ENCODE measurements at places on chromosomes 4 and X.

DNA sequence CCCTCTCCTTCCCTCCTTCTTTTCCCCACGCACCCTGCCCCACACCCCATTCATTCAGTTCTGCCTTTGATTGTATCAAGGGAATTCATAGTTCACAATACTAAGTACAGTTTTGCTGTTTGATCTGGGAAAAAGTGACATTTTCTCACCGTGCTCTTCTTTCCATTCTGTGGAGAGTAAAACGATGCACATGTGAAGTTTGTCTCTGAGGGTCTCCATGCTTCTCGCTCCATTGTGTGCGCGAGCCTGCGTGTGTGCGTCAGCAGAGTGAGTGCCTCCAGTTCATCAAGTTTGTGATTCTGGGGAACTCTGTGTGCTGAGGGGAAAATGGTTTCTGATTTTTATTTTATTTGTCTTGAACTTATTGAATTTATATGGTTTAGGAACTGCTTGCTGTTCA, 1.9 kb downstream of the STK26 start:
- DNase-seq = no peak

GRCh38 chr4:123619326-123619725, 222.7 kb downstream of the SPRY1 start:
- DNase-seq = no peak

DNA sequence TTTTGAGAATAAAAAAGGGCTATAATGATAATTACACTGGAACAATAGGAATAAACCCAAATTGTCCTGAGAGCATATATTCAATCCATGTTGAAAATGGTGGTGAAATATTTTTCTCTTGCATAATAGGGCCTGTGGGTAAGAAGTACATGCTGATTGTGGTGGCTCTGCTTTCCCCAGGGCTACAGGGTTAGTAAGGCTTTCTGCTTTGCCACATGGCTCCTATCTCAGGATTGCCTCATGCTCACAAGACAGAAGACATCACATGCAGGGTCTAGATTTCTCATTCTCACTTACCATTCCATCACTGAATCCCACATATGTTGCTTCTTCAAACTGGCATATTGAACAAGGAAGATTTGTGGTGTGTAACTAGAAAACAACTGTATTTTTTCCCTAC, 12.4 kb upstream of the VEGFC start:
- no peak for DNase-seq

GRCh38 chr4:112519689-112520597, 4.0 kb upstream of the NEUROG2 start:
- no peak for DNase-seq

- peak; percentile 27 for DNase-seq
These were observed 7.0 kb upstream of the ATP6AP2 start for GRCh38 chrX:40573763-40574162.

DNA sequence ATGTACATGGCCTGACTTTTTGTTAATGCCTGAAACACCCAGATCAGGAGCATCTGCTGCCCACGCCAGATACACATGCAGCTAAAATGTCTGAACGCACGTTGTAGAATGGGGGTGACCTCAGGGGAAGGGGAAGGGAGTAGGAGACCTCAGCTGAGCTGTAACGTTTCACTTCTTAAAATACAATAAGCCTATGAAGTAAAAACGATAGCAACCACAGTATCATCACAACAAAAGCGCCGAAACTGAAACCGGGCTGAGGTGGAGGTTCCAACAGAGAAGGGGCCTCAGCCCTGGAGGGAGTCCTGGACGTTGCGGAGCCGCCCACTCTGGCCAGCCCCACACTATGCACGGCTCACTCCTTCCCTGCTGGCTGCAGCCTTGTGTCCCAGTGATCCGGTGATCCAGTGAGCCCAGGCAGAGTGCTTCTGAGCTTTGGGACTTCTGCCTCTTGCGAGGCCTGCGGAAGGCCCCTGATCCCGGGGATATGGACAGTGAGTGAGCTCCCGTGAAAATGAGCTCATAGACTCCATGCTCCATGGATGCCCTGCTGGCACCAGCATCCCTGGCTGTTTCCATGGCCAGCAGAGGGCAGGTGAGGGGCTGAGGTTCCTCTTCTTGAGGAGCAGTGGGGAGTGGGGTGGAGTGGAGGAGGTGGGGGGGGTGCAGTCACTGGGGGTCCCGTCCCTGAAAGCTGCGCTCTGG, 52.0 kb downstream of the HMX1 start:
- no peak for DNase-seq

GRCh38 chrX:10011991-10012390, 44.8 kb downstream of the CLDN34 start:
- no peak for DNase-seq

DNA sequence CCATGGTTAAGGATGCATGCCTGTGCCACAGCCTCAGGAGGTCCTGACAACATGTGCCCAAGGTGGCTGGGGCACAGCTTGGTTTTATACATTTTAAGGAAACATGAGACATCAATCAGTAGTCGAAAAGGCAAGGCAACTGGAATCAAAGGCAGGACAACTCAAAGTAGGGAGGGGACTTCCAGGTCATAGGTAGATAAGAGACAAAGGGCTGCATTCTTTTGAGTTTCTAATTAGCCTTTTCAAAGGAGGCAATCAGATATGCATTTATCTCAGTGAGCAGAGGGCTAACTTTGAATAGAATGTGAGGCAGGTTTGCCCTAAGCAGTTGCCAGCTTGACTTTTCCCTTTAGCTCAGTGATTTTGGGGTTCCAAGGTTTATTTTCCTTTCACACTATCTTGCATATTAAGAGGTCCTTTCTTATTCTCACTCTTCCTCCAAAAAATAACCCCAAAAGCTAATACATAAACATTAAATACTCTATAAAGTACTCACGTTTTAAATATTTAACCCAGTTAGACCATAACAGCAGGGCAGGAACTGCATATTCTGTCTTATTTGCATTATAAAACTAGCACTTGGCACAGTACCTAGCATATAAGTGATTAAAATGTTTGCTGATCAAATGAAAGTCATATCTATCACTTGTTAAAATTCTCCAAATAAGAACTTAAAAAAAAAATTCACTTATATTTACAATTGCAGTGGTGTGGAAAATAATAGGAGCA, 36.3 kb upstream of the UGT8 start:
- no peak for DNase-seq

GRCh38 chrX:19824603-19825002, 62.8 kb downstream of the SH3KBP1 start:
- no peak for DNase-seq

DNA sequence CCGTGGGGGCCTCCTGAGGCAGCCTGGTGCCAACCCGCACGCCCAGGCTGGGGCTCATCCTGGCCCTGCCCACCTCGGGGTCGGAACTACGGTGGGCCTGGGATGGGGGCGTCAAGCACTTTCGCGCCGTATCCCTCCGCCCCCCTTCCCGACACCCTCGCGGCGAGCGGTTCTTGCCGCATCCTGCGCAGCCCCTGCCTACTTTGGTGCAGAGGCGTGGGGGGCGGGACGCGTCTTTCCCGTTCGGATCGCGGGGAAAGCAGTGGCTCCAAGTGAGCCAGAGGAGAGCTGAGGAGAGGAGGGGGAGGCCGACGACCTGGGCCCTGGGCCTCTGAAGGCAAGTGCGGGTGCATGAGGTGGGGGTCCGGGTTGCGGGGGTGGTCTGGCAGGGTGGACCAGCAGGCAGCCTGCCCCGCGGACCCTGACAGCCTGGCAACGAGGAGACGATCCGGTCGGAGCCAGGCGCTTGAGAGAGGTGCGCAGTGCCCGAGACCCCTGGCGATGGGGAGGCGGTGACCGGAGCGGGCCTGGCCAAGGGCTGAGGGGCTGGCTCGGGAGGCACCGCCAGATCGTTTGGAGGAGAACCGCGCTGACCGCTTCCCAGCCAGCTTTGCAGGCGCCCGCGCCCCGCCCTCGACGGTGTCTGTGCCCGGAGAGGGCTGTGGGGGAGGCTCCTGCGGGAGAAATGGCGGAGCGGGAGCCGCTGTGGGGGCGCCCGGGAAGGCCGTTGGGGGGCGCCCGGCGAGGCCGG, at the start of gene GPRASP2:
Gene GPRASP2 (plus strand): TSS at position 233 of the 751 bp plus-strand sequence. CDS start 2,422 bp downstream, outside the sequence.
- DNase-seq = peak; percentile 1

- DNase-seq = no peak
These were observed 30.8 kb upstream of the LRBA start for GRCh38 chr4:151045907-151046306.

DNA sequence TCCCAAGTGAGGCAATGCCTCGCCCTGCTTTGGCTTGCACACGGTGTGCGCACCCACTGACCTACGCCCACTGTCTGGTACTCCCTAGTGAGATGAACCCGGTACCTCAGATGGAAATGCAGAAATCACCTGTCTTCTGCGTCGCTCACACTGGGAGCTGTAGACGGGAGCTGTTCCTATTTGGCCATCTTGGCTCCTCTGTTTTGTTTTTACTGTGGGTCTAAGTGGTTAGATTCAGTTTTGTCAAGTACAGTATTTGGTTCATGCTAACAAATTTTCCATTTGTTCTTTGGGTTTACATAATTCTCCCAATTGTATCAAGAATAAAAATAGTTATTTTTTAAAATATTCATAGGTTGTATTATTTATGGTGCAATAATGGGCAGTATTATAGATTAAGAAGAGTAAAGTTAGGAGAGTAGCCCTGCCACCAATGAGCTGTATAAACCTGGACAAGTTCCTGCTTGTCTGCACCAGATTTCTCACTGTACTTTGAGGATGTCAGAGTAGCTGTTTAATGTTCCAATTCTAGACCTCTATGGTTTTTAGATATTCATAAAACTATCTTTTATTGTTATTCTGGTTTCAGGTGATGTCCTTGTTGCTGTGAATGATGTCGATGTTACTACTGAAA, 23.4 kb downstream of the INTU start:
- no peak for DNase-seq

GRCh38 chr4:83115656-83116285, 1.2 kb upstream of the PLAC8 start:
- no peak for DNase-seq

GRCh38 chr4:80183250-80184052, 13.9 kb upstream of the PRDM8 start:
- peak; percentile 23 for DNase-seq

Measured in HCEC 1CT (cell line).